Substantia nigra (tissue), 51 donors: ENCODE measurements at places on chromosomes 1 and 21.

DNA sequence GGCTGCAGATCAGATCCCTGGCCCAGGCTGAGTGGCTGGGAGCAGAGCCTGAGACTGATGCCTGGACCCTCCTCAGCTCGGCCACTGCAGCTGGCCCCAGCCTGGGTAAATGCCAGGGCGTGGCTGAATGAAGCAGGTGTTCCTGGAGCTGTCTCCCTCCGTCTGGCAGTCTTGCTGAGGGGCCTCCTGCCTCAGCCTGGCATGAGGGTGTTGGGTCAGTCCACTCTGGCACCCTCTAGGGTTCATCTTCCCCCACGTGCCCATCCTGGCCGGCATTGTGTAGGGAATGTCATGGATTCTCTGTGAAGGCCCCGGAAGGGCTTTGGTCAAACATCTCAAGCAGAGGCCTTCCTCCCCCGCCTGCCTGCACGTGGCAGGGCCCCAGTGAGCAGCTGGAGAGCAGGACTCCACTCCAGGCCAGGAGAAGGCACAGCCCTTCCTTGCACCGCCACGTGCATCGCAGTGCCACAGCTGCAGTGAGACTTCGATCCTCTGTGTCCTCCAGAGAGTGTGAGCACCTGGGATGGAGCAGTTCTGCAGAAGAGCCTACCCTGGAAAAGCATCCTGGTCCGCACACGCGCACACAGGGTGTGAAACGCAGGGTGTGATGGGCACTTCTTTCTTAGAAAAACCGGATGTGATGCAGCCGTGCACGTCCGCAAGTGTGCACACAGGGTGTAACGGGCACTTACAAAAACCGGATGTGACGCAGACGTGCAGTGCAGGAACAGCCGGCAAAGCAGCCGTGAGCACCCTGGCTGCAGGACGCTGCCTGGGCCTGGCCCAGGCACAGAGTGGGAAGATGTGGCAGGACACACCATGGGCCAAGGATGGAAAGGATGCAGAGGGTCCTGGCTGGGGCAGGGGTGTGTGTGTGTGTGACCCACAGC, 4.6 kb upstream of the KRTAP10-4 start:
- DNase-seq = no peak

DNA sequence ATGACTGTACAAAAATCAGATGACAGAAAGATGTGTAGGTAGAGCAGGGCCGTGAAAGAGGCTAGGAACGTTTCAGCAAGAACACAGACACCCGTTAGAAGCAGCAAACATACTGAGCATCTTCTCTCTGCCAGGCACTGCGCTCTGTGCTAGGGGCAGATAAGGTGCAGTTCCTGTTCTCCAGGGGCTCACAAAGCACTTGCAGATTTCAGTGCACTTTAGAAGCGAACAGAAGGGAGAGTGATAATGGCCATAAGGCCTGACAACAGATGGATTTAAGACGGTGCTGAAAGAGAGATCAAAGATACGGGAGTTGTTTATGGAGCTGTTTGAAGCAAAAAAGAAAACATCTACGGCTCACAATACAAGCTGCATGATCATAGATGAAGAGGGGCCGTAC, 200.3 kb upstream of the FOXD3 start:
- DNase-seq = no peak

DNA sequence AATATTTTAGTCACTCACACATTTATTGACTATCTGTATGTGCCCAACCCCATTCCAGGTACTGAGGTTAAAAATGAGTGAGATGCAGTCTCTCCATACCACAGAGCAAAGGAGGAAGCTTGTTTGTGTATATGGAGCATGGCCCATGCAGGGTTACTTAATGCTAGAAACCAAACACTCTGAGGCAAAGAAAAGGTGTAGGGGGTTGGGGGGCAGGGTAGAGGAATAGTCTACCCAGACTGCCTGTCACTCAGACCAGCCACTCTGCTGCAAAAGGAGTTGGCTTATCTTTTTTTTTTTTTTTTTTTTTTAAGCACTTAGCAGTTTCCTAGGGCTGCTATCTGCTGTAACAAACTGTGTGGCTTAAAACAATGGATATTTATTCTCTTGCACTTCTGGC, 19.8 kb downstream of the PGM1 start:
- DNase-seq = no peak

DNA sequence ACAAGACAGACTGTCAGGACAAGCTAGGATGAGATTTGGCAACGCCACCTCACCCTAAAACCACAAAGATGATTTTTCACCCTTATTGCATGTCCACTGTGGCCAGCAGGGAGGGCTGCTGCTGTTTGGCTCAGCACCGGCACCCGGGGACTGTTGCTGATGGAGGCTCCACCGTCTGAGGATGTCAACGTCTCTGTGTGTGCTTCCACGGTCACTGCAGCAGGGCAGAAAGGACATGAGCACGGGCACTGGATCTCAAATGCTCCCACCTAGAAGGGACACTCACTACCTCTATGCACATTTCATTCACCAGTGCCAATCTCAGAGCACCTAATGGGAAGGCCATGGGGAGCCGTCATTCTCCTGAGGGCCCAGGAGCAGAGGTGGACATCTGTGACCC, 599.6 kb downstream of the PTPRU start:
- DNase-seq = no peak

GRCh38 chr1:33435096-33435820, 4.4 kb upstream of the PHC2 start:
- DNase-seq = no peak

DNA sequence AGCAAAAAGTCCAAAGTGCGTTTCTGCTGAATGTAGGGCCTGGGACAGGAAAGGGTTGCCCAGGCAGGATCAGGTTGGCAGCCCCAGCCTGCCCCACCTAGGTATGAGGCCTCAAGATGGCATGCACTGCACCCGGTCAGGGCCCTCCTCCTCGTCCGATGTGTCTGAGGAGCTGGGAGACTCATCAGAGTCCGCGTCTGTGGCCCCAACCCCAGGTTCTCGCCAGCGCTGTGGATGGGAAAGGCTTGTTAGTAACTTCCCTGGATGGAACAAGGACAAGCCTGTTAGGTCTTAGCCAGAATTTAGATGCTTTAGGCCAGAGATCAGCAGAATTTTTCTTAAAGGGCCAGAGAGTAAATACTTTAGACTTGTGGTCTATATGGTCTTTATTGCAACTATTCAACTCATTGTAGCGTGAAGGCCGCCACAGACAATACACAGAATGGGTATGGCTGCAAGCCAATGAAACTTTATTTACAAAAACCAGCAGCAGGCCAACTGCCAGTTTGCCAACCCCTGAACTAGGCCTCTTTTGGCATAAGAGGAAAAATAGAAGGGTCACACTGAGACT, 12.4 kb downstream of the PEA15 start:
- DNase-seq = no peak

- no peak for DNase-seq
Measured at GRCh38 chr1:183588827-183589226, 1.4 kb downstream of the NCF2 start.

DNA sequence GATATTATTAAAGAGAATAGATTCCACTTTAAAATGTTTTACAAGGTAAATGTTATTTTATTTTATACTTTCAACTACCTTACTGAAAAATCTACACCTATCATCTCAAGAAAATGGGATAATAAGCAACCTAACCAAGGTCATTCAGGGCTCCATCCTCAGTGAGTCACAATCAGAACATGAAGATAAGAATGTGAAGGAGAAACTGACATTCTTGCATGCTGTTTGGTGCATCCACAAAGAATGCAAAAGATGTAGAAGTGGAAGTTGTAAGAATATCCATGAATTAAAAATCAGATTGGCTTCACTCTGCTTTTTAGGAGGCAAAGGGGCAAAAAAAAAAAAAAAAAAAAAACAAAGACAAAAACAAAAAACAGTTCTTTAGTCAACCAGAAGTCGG, 6.5 kb downstream of the WARS2 start:
- DNase-seq = no peak

DNA sequence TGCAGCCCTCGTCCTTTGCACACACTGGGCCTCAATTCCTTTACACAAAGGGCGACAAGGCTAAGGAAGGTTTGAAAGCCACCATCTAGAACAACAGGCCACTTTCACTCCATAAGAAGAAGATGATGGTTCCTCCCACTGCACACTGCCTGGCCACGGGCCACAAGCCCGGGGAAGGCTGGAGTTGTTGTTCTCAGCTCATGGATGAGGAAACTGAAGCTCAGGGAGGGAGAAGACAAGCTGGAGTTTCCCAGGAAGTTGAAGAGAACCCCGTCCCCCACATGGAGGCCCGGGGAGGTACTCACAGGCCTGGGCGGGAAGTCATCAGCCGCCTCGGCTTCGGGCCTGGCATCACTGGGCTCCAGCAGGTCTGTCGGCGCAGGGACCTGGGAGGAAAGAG, 24.6 kb upstream of the DDOST start:
- no peak for DNase-seq

GRCh38 chr21:42039911-42040351, 29.8 kb upstream of the ZBTB21 start:
- no peak for DNase-seq

DNA sequence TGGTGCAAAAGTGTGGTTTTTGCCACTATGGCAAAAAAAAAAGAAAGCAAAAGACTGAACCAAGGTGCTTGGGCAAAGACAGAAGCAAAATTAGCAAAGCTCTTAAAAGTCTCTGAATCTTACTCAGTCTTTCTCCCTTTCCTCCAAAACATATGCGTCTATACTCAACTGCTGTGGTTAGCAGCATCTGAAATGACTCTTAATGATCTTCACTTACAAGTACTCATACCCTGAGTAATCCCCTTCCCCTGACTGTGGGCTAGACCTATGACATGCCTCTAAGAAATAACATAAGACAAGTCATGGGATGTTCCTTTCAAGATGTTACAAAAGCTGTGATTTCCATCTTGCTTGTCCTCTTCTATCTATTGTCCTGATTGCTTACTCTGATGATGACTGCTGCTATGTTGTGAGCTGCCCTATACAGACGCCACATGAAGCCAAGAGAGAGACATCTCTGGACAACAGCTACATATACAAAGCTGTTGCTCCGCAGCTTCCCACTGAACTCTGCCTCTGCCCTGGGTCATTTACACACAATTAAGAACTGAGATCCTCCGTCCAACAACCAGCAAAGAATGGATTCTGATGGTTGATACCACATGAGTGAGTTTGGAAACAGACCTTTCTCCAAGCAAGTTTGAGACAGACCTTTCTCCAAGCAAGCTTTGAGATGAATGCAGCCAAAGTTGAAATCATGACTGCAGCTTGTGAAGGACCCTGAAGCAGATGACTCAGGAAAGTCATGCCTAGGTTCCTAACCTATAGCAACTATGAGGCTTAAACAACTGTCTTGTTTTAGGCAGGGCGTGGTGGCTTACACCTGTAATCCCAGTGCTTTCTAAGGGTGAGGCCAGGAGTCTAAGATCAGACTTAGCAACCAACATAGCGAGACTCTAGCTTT, 55.2 kb downstream of the PUM1 start:
- no peak for DNase-seq

- no peak for DNase-seq
Measured at GRCh38 chr1:223729906-223730305, 17.6 kb downstream of the CAPN2 start.

DNA sequence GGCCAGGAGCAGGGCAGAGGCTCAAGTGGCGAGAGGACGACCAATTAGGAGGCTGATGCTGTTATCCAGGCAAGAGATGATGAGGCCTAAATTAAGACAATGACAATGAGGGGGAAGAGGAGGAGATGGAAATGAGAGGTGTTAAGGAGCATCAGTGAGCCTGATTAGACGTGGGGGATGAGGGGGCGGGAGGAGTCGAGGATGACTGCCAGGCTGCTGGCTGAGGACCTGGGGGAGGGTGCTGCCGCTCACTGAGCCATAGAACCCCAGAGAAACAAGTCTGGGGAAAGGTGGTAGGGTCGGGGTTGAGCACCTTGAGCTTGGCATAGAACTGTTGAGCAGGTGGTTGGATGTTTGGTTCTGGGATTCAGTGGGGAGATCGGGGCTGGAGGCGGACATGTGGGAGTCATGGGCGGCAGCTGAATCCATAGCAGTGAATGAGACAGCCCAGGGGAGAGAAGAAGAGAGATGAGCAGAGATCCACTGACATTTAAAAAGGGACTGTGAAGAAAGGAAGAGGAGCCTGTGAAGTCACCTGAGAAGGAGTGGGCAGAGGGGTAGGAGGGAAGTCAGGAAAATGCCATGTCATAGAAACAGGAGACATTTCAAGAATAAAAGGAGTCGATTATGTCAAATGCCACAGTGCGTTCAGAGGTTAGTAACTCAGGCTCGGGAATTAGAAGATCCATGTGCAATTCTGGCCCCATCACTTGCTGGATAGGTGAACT, 28.5 kb downstream of the DLGAP3 start:
- no peak for DNase-seq

GRCh38 chr1:155729031-155729898, 40.4 kb downstream of the DAP3 start:
- DNase-seq = peak; percentile 44

- no peak for DNase-seq
Measured at GRCh38 chr1:205971082-205971481, 27.8 kb upstream of the SLC26A9 start.

DNA sequence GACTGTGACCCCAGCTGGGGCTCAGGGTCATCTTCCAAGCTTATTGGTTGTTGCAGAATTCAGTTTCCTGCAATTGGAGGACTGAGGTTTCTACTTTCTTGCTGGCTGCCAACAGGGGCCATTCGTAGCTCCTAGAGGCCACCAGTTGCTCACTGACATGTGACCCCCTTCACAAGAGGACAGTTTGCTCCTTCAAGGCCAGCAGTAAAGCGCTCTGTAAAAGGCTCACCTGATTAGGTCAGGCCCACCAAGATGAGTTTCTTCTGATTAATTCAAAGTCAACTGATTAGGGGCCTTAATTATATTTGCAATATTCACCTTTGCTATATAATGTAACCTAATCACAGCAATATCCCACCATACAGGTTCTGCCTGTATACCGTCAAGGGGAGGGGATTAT, 68.9 kb downstream of the SLC9A1 start:
- DNase-seq = no peak

DNA sequence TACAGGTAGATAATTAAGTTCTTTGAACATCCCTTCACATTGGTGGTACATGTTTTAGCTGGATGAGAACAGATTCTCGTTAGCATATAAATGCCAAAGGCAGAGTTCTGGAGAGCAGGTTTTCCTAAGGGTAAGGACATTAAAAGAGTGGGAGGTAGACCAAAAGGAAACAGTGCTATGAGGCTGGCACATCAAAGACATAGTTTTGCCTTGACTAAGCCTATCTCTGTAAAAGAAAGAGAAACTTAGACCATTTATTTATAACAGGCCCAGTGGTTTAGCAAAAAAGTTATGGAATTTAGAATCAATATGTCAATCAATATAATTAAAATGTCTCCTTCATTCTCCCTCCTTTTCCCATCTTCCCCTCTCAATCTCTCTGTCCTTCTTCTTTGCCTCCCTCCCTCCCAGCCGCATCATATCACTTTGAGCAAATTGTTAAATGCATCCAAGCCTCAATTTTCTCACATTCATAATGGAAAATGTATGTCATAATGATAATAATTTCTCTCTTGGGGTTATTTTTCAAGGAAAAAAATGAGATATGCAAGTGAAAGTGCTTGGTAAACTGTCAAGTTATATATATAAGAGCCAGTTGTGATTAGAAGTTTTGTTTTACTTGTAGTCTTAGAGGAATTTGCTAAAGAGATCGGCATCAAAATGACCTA, 209.9 kb upstream of the SGIP1 start:
- DNase-seq = no peak

GRCh38 chr1:66217021-66217420, 316.9 kb upstream of the SGIP1 start:
- no peak for DNase-seq
